ENCODE measurements at places on chromosomes 3 and 15. TPM values are rescaled to one million over a fixed set of nuclear protein-coding genes. Genes with fewer than 3 reads are reported as not detected.

DNA sequence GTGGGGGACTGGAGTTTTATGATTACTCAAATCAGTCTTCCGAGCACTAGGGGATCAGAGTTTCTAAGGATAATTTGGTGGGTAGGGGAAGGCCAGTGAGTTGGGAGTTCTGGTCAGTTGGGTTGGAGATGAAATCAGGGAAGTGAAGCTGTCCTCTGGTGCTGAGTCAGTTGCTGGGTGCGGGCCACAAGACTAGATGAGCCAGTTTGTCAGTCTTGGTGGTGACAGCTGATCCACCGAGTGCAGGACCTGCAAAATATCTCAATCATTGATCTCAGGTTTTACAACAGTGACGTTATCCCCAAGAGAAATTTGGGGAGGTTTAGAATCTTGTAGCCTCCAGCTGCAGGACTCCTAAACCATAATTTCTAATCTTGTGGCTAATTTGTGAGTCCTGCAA, 249.4 kb downstream of the FAM43A start:
- DNase-seq, result no peak

CADPS gene
- 0.57 TPM for total RNA-seq

DNA sequence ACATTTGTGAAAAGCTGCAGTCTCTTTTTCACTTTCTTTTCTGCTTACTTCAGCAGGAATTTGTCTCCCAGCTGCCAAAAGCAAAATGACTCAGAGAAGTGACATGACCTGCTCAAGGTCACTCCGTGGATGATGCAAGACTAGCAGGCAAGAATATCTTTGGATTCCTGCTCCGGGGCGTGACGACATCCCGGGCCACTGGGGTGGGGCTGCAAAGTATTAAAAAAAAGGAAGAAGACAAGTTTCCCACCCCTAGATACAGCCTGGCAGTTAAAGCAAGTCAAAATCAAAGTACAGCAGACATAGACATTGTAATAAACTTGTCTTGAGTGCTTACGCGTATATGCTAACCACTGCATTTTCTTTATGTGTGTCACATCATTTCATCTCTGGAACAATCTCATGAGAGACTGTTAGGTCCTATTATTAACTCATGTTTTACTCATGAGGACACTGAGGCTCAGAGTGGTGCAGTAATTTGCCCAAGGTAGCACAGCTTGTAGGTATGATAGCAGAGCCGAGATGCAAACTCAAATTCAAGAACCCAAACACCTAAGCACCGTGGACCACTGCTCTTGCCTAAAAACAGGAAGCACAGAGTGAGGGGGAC, 485.2 kb upstream of the PROK2 start:
- DNase-seq, result peak; percentile 97

IGDCC3 gene
- total RNA-seq, result 0.25 TPM

GRCh38 chr15:73608941-73609340, 24.2 kb downstream of the NPTN start:
- peak; percentile 65 for DNase-seq

TMCO5A gene
- total RNA-seq, result 0.49 TPM

DNA sequence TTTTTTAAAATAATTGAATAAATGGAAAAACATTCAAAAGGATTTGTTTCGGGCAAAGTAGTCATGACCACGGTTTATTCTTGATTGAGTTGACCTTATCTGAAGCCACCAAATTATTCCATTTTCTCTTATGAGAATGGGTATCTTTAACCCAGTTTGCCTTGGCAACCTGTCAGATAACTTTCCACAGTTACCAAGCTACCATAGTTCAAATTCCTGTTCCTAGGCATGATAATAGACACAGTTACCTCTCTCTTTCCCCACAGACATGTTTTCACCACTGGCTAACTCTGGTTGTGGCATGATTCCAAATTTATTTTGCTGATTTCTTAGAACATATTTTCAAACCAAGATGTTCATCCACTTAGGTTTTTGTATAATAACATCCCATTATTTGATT, 84.9 kb downstream of the NECTIN3 start:
- peak; percentile 3 for DNase-seq

DNA sequence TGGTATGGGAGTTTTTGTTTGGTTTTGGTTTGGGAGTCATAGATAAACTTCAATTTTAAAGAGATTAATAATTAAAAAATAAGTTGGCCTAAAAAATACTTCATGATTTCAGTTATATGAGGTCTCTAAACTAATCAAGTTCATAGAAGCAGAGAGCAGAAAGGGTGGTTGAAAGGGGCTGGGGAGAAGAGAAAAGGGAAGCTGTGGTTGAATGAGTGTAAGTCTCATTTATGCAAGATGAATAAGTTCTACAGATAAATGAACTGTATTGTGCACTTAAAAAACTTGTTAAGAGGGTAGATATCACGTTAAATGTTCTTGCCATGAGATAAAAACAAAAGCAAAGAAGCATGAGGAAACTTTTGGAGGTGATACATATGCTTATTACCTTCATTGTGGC, 188.7 kb downstream of the NSUN3 start:
- DNase-seq, result no peak

SCG3 gene
- not detected for total RNA-seq

- DNase-seq, result no peak
These were observed 13.8 kb downstream of the TATDN2 start for GRCh38 chr3:10262027-10262426.

DNA sequence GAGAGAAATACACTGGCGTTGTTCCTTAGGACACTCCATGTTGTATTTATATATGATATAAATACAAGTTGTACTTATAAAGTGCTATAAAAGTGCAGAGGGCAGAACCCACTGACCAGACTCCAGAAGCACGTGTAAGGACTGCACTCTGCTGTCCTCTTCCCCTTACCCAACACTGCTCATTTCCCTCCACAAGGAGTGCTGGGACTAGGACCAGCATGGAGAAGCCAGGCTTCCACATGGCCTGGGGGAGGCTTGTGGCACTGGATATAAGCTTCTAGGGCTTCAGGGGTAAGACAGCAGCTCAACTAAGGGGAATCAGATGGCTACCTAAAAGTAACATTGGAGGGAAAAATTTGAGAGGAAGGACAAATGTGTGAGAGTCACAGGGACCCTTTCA, 556.9 kb downstream of the IGSF11 start:
- DNase-seq, result no peak

GRCh38 chr3:75506603-75507002, 157.5 kb upstream of the FRG2C start:
- DNase-seq, result no peak

TTLL13 gene
- 0.09 TPM for total RNA-seq

SI gene
- total RNA-seq, result not detected

MAP1A gene
- total RNA-seq, result 108 TPM

STRA6 gene
- 0.18 TPM for total RNA-seq

DNA sequence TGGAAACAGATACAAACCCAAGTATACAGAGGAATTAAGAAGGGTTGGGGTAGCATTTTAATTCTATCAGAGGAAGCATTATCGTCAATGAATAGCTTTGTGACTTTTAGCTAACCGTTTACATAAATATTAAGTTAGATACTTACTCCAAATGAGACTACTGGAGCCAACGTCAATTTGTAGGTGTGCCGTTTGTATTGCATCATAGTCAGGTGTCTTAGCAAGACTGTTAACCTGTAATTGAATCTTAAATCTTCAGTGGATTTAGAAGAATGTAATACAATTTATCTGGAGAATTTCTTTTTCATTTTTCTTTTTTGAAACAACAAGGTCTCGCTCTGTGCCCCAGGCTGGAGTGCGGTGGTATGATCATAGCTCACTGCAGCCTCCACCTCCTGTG, 55.1 kb downstream of the CRTC3 start:
- DNase-seq, result no peak

- peak; percentile 45 for DNase-seq
These were observed 230.7 kb downstream of the BBX start for GRCh38 chr3:107753494-107753893.

TRPM1 gene
- not detected for total RNA-seq

- no peak for DNase-seq
These were observed 256.9 kb downstream of the EPHA3 start for GRCh38 chr3:89364314-89364713.

RAB43 gene
- 5.1 TPM for total RNA-seq

DNA sequence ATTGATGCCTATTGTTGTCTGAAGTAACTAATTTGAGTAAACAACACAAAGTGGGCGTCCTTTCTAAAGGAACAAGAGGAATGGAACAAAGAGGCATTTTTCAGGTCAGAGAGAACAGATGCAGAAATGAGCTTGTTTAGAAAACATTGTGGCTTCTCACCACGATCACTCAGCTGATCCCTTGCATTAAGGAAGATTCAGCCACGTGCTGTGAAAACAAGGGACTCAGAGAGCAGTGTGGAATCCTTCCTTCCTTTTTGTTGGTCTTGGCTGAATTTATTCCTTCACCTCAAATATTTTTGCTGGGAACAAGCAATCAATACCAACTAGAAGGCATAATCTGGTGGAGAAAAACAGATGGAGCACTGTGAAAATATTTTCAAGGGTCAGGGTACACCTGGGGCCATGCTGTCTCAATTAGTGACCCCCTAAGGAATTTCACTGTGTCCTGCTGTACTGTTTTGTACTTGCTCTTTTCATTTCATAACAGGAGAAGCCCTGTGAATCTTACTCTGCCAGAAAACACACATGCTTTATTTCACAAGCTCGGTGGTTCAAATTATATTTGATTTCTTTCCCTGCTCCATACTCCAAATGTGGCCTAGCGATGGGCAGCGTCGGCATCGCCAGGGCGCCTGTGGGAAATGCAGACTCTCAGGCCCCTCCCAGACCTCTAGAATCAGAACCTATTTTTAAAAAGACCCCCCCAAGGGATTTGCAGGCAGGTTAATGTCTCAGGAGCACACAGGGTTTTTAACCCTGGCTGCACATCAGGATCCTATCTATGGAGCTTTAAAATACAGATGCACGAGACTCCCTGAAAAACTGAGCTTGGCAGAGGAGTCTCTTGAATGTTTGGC, 11.6 kb upstream of the SLC6A20 start:
- DNase-seq, result no peak

DNA sequence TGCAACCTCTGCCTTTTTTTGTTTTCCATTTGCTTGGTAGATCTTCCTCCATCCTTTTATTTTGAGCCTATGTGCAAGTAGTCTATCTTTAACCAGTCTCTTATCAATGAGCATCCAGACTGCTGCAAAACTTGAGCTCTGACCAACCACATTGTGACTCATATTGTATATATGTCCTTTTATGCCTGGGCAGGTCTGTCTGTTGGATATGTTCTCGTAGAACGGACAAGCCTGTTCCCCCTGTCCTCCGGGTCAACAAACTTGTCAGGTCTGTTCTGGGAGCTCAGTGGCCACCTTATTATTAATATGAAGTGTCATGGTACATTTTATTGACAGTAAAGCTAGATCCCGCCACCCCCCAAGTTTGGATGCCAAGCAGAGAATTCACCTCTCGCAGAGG, 252.9 kb upstream of the ST8SIA2 start:
- DNase-seq, result no peak

- DNase-seq, result no peak
These were observed 931.2 kb downstream of the MCTP2 start for GRCh38 chr15:95162531-95162930.

DNA sequence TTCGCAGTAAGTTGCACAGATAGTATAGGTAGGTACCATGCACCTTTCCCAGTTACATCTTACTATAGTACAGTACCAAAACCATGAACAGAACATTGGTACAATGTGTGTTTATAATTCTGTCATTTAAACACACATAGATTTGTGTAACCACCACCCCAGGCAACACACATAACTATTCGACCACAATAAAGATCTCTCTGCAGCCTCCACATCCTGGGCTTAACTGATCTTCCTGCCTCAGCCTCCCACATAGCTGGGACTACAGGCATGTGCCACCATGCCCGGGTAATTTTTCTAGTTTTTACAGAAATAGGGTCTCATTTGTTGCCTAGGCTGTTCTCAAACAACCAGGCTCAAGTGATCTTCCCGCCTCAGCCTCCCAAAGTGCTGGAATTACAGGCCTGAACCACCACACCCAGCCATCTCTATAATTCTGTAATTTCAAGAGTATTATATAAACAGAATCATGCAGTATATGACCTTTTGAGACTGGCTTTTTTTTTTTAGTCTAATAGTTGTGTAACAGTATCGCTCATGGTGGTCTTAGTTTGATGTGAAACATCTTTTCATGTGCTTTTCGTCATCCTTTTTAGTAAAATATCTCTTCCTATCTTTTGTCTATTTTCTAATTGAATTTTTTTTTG, 13.3 kb upstream of the TMF1 start:
- no peak for DNase-seq

GRCh38 chr15:49287481-49287880, 117.4 kb downstream of the GALK2 start:
- peak; percentile 7 for DNase-seq

CDHR4 gene
- 0.09 TPM for total RNA-seq

- DNase-seq, result peak; percentile 16
These were observed 793 bp downstream of the SLC30A4 start for GRCh38 chr15:45521596-45522327.

TP63 gene
- total RNA-seq, result 0.18 TPM

DNA sequence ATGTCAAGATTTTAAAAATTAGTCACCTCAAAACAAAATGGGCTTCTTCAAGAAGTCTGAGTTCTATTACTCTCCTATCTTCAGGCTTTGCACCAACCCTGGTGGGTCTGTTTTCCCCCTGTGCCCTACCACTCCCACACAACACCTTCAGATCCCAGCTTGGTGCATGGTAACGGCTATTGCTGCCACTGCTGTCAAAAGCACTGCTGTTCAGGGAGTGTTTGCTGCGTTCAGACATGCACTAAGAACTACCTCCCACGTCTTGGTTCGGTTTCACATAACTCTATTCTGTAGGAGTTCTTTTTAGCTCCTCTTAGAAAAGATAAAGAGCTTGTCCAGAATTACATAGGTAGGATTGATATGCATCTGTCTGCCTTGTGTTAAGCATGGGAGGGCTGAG, 799.2 kb downstream of the NR2F2 start:
- DNase-seq, result no peak

PTH1R gene
- not detected for total RNA-seq

DNA sequence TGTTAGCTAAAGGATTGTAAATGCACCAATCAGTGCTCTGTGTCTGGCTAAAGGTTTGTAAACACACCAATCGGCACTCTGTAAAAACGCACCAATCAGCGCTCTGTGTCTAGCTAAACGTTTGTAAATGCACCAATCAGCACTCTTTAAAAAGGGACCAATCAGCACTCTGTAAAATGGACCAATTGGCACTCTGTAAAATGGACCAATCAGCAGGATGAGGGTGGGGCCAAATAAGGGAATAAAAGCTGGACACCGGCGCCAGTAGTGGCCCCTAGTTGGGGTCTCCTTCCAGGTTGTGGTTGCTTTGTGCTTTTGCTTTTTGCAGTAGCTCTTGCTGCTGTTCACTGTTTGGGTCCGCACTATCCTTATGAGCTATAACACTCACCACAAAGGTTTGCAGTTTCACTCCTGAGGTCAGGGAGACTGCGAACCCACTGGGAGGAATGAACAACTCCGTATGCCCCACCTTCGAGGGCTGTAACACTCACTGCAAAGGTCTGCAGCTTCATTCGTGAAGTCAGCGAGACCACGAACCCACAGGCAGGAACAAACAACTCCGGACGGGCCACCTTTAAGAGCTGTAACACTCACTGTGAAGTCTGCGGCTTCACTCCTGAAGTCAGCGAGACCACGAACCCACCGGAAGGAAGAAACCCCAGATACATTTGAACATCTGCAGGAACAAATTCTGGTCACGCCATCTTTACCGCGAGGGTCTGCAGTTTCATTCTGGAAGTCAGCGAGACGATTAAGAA, 1.1 kb upstream of the SUCLG2 start:
- DNase-seq, result no peak
